ENCODE measurements at places on chromosomes 7 and 10.

GRCh38 chr10:58281092-58281752 is 12.3 kb downstream of the CISD1 start:
- no peak for DNase-seq

DNA sequence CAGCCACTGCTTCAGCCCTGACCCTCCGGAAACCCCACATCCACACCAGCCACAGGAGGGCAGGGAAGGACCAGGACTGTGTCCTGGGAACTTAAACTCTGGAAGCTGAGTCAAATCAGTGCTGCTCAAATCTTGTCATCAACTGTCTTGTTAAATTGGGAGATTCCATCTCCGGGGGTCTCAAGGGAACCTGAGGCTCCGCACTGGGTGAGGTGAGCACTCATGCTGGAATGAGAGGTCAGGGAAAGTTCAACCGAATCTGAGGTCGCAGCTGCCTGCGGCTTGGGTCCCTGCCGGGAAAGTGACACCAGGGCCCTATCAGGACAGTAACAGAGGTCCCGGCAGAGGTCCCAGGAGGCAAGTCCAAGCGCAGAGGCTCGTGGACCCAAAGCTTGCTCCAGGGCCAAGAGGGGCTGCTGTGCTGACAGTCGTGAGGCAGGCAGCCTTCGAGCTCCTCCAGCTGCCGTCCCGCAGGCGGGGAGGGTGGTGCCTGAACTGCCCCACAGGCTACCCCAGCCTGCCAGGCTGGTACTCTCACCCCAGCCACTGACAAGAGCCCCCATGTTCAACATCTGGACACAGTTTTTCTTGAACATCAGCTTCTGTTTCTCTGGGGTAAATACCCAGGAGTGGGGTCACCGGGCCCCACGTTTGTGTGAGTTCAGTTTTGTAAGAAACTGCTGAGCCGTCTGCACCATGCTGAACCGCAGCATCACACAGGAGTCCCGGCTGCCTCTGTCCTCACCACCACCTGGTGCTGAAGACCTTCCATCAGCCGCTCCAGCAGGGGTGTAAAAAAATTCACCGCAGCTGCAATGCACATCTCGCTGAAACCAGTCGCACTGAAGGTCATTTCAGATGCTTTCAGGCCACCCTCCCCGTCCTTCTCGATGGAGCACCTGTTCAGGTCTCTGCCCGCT is 101.0 kb downstream of the DIP2C start:
- no peak for DNase-seq

DNA sequence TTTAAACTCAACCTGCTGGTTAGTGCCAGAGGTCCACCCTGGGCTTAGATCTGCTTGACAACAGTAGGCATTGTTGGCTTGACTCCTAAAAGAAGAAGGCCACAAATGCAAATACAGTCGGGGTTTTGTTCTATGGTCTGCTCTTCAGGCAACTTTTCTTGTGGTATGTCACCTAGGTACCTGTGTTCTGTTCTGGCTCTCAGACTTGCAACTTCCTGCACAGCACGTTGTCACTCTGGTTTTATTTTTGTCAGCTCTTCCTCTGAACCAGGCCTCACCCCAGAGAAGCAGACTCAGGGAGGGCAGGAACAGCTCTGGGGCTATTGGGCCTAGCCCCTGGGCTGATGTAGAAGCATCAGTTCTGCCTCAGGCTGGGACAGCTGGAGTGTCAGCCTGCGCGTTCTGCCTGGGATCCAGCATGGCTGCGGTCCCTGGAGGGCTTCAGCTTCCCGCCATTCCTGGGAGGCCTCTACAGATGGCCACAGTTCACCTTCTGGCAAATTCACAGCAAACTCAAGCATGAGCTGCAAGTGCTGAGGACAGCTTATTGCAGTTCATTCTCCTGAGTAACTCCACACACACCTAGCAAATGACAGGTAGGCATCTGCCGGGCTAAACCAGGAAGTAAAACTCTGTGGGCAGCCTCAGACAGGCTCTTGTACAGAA is 11.0 kb upstream of the PDCD4 start:
- DNase-seq = no peak

DNA sequence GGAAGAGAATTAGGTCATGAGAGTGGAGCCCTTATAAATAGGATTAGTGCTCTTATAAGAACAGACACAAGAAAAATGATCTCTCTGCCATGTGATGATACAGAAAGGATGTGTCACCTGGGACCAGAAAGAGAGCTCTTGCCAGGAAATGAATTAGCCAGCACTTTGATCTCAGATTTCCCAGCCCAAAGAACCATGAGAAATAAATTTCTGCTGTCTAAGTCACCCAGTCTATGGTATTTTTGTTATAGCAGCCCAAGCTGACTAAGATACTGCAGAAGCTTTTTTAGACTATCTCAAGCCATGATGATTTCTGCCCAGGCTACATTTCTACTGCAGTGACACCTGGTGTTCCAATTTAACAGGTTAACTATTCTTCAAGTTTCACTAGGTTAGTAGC is 84.8 kb downstream of the RSU1 start:
- DNase-seq = no peak

DNA sequence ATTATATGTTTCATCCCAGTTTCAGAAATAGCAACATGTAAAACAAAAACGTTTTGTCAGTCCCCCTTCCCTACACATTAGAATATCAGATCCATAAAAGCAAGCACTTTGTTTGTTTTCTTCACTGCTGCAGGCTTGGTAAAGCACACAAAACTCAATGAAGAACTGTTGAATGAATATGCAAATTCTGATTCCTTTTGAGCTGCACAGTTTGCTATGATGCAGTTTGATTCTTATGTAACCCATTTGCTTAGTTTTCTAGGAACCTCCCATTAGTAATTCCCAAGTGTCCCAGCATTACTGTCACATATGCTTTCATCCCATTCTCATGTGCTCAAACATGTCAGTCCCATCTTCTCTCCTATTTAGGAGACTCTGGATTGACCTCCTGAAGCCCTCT is 26.1 kb upstream of the CHCHD3 start:
- no peak for DNase-seq

DNA sequence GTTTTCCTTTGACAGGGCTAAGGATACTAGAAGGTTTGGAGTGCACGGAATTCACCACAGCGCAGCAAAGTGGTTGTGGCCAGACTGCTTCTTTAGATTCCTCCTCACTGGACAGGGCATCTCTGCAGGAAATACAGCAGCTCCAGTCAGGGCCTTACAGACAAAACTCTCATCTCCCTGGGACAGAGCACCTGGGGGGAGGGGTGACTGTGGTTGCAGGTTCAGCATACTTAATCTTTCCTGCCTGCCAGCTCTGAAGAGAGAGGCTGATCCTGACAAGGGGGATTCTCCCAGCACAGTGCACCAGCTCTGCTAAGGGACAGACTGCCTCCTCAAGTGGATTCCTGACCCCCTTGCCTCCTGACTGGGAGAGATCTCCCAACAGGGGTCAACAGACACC is 1257.9 kb downstream of the NXPH1 start:
- no peak for DNase-seq
